ENCODE measurements at places on chromosomes 2 and 18.
A peak's percentile ranks its signal among the peaks of the same experiment; 100 is the strongest.

GRCh38 chr2:51410331-51410730, 378.4 kb upstream of the NRXN1 start:
- no peak for DNase-seq

DNA sequence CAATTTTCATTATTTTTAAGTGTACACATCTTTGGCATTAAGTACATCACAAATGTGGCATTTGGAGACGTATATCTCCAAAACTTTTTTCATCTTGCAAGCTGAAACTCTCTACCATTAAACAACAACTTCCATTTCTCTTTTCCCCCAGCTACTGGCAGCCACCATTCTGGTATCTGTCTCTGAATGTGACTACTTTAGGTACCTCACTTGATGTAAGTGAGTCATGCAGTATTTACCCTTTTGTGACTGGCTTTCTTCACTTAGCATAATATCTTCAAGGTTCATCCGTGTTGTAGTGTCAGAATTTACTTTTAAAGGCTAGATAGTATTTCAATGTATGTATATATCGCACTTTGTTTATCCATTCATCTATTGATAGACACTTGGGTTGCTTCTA, 17.0 kb downstream of the BABAM2 start:
- DNase-seq: no peak

DNA sequence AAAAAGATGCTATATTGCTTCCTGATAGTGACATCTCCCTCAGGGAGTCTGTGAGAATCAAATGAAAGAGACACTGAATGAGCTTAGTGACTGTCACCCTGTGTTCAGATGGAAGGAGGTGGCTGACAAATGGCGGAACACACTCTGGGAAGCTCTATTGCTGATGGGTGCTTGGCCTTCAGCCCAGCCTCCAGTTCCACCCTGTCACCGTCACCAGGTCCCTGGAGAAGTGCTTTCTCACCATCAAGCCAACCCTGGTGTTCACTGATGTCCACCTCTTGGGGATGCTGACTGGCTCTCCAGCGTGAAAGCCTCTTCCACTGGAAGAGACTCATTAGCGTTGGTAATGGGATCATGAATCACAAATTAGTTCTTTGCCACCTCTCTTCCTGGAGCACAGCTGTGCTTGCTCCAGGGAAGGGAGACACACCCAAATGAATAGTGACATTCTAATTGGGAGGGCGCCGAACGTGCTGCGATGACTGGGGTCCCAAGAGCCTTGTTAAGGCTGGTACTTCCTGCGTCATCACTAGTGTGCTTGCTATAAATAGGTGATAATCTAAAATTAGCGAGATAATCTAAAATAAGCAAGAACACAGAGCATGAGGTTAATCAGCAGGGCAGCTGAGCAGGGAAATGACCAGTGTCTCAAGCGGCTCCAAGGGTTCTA, 154.0 kb downstream of the CLIP4 start:
- no peak for DNase-seq

DNA sequence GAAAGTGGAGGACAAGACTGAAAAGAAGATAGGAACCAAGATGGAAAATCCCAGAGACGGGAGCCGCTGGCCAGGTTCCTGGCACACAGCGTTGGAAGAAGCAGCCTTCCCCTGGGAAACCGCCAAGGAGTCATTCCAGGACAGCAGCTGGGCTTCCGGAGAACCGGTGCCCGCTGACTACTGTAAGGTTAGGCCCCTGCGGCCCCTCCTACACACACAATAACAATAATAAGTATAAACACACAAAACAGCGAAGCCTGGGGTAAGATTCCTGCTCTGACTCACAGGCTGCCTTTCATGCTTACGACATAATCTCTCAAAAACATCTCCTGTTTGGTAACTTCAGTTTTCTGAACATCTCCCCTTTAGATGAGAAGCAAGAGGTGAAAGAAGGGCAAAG, 28.1 kb upstream of the MYCN start:
- no peak for DNase-seq

DNA sequence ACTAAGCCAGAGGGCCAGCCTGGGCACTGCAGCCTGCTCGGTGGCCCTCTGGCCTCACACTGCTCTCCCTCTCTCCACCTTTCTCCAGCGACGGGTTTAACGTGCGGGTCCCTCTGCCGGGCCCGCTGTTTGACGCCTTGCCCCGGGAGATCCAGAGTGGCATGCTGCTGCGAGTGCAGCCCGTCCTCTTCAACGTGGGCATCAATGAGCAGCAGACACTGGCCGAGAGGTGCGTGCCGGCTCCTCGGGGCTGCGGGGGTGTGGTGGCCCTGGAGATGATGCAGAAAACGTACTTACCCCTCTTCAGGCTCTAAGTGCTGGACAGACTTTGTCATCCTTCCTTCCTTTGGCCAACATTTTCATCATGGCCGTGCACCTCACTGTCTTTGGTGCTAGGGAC, 42.4 kb downstream of the COA5 start:
- DNase-seq: no peak

GRCh38 chr18:49168281-49168985, 217.7 kb upstream of the SMAD7 start:
- DNase-seq: no peak

DNA sequence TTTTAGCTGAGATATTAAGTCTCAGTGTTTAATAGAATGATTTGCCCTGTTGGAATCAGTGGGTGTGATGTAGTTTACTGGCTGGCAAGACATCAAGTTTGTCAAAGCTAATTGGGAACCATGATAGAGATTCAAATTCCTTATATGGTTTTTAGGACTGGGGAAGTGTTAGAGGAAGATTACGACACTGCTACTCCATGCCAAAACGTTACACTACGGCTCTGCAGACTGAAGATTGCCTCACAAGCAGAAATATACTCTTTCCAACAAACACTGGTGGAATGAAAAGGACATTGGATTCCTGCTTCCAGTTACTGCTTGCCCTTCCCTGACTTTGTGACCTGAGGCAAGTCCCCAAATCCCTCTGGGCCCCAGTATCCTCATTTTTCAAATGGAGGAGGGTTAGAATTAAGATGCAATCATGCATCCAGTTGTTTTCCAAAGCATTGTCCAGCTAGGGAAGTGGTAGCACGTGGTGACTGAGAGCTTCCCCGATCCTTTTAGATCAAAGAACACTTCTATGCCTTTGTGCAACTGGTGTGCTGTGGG, 147.6 kb downstream of the CDC42EP3 start:
- no peak for DNase-seq

DNA sequence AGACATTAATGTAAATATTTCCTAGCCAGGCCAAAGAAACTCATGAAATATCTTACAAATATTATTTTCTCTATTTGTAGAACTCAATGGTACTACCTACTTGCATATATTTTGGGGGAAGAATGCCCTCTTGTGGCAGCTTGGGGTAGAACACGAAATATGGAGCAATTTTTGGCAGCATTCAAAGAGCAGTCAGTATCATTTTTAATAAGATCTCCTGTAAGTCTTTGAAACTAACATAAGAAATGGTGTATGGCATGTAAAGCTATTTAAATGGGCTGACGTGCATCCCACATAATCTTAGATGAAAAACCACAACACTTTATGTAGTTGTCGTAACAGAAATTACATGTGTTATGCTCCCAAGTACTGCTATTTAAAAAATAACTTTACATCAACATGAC, 62.3 kb upstream of the CCDC195 start:
- DNase-seq: peak; percentile 78

DNA sequence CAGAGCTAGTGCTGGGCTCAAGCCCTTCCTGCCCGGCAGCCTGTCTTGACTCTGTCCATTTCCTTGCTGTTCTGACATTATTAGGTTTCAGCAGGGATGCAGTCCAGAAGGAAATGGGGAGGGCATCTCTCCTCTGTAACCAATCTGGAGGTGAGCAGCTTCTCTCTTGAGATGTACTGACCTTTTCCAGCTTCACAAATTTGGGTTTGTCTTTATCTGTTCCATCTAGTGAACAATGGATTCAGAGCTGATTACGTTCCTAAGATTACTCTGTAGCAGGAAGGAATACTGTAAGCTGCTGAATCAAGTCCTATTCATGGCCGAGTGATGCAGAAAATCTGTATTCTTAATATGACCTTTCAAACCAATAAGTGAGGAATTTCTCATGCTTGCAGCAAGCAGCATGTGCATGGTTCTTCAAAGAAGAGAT, 11.0 kb downstream of the PLA2R1 start:
- DNase-seq: no peak

GRCh38 chr18:58370612-58371011, 258.3 kb downstream of the ALPK2 start:
- no peak for DNase-seq

GRCh38 chr2:99905636-99906035, 236.8 kb downstream of the AFF3 start:
- DNase-seq: no peak

DNA sequence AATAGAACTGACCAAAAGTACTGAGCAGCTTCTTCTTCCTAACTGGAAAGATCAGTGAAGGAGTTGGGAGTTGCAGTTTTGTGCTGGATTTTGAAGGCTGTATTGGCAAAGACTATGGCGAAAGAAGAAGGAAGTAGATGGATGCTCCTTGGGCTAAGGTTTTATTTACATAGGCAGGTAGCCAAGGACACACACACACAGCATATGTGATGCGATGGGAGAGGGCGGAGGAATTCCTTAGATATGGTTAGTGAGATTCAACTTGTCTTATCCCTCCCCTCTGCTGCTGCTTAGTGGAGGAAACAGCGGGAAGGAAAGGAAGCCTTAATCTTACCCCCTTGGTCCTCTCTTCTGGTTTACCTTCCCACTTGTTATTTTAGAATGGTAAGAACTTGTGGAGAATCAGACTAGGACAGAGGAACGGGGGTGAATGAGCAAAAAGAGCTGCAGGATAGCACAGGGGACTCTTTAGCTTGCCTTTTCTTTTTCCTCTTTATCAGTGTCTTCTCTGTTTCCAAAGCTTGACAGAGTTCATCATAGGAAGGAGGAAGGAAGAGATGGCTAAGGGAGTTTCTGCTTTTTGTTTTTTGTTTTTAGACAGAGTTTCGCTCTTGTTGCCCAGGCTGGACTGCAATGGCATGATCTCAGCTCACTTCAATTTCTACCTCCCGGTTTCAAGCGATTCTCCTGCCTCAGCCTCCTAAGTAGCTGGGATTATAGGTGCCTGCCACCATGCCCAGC, 87.9 kb downstream of the OSBPL6 start:
- DNase-seq: no peak

GRCh38 chr2:118050386-118050785, 36.5 kb upstream of the CCDC93 start:
- DNase-seq: no peak

GRCh38 chr2:68414452-68414851, 49.4 kb downstream of the PLEK start:
- no peak for DNase-seq

Measured in activated T-cell treated with anti-CD3 and anti-CD28 coated beads, Interleukin-2, amount 50 U/mL, for 48 hours (primary cell).